Mesendoderm (in vitro differentiated cells): ENCODE measurements at places on chromosomes 2 and 18.

- peak; percentile 48 for DNase-seq
These were observed 31.9 kb downstream of the BMP10 start for GRCh38 chr2:68839260-68839833.

DNA sequence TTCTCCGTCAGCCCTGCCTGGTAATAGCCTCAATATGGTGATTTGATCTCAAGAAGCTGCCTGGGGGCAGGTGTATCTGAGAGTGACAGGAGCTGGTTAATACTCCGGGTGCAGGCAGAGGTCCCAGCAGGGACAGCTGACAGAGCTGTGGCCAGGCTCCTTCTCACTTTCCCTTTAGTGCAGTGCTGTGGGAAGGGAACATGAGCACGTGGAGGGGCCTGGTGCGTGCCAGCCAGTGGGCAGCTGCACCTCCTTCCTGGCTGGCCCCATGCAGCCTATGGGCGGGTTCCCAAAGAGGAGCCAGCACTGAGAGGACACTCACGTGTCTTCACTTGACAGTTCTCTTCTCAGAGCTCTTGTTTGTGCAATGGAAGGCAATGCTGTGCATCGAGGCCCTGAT lies 9.1 kb downstream of the CNNM4 start:
- DNase-seq = no peak

- no peak for DNase-seq
These were observed 99.4 kb downstream of the CRIM1 start for GRCh38 chr2:36455011-36455410.

GRCh38 chr2:176931588-176932563 lies 280.7 kb upstream of the HNRNPA3 start:
- DNase-seq = peak; percentile 51

DNA sequence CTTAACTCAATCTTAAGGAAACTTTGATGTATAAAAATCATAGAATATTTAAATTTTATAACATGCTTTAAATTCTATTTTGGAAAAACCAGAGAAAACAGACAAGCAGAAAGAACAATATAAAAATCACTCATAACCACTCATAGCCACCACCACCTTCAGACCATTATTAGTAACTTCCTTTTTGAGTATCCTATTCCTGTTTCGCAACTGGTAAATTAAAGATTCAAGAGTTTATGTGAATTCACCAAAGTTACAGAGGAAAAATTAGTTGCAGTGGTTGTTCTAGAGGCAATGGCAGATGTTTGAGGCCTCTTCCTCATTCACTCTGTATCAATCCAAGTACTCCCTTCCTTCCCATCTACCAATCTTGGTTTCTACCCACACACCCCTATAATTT lies 49.3 kb upstream of the PROKR1 start:
- no peak for DNase-seq

DNA sequence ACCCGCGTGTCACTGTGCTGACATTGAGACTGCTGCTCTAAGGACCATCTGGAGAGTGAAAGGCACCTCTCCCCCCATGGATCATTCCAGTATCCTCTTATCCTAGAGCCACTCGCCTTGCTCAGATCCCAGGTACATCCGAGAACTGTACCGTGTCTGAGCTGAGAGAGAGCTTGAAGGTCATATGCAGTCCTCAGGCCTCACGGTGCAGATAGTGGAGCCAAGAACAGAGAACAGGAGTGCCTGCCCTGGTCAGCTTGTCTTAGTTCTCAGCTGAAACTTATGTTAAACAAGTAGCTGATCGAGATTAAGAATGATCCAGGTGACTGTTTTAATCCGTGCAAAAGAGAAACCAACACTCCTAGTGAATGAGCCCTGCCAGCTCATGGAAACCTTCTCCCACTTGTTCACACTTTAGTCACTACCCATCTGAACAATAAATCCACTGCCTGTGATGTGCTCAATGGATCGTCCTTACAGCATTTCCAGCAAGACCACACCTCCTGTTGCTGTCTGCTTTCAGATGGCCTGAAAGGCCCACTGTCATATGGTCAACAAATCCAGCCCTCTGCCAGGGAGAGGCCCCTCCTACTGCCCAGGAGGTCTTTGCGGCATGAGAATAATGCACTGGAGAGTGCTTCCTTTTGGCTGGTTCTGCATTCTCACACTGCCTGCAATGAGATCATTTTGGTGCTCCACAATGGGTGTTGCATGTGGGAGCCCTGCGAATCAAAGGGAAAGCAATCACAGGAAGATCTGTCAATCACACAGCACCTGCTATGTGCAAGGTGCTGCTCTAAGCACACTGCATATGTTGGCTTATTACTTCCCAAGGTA lies 43.7 kb upstream of the APCDD1 start:
- peak; percentile 35 for DNase-seq

GRCh38 chr2:189585226-189585756 lies 4.7 kb upstream of the SLC40A1 start:
- DNase-seq = no peak

DNA sequence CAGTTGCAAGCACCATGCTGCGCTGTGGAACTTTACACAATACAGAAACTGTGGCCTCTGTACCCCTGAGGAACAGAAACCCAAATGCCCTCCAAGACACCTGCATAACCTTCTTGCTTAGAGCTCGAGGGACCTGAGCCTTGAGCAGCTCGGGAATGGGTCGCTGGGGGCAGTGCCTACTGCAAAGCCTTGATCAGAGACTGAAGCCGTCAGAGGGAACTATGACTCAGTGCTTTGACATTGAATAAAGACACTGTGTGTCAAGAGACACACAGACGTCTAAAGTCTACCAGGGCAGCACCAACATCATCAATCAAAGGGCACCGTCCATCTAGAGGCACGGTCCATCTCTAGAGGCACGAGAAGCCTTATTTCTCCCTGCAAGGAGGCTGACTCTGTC lies 30.6 kb downstream of the GPR45 start:
- no peak for DNase-seq
